ENCODE measurements at places on chromosomes 5 and 9. TPM values are rescaled to one million over a fixed set of nuclear protein-coding genes. Genes with fewer than 3 reads are reported as not detected.
A peak's percentile ranks its signal among the peaks of the same experiment; 100 is the strongest.

CYLC2 gene
- total RNA-seq, result not detected

GRCh38 chr5:59287361-59287760 is 606.2 kb downstream of the PDE4D start:
- no peak for DNase-seq
- H3K36me3 ChIP-seq, result no peaks in the 10 kb centered on the region
- H3K4me1 ChIP-seq, result no peaks in the 10 kb centered on the region
- H3K27me3 ChIP-seq, result no peaks in the 10 kb centered on the region

- H3K4me3 ChIP-seq, result peak within 1 kb of the TSS; percentile 88
- peak; percentile 99 for DNase-seq
- H3K27me3 ChIP-seq, result no peaks in the 10 kb centered on the region
- peaks cover 15% of the 10 kb centered on the region for H3K4me1 ChIP-seq
- H3K27ac ChIP-seq, result peak within 1 kb of the TSS; percentile 98
Measured at GRCh38 chr9:101533334-101534204, at the start of gene RNF20. Gene RNF20 (plus strand): TSS chr9:101533853. CDS start chr9:101535424, 1,571 bp downstream.

DROSHA gene
- 44.9 TPM for total RNA-seq

DNA sequence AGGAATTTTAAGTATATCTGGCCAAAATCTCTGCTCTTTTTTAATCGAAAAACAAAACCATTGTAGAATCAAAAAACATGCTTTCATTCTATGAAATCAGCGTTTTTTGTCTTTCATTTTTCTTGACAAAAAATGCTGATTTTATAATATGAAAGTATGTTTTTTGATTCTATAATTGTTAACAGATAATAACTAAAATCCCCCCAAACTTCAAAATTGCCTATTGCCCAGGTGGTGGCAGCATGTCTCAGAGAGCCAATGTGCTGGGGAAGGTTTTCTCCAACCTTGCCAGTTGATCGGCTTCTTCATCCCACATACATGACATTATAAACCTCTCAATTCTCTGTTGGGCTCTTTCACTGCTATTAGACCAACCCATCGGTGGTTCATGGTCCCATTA is 5.1 kb upstream of the SMIM15 start:
- H3K4me1 ChIP-seq, result peaks cover 6% of the 10 kb centered on the region
- H3K27me3 ChIP-seq, result no peaks in the 10 kb centered on the region
- H3K4me3 ChIP-seq, result no peak overlapping the region
- no peaks in the 10 kb centered on the region for H3K36me3 ChIP-seq
- DNase-seq, result peak; percentile 14

GRCh38 chr9:5684101-5684500 is 55.2 kb downstream of the RIC1 start:
- H3K4me1 ChIP-seq, result no peaks in the 10 kb centered on the region
- no peaks in the 10 kb centered on the region for H3K27me3 ChIP-seq

DNA sequence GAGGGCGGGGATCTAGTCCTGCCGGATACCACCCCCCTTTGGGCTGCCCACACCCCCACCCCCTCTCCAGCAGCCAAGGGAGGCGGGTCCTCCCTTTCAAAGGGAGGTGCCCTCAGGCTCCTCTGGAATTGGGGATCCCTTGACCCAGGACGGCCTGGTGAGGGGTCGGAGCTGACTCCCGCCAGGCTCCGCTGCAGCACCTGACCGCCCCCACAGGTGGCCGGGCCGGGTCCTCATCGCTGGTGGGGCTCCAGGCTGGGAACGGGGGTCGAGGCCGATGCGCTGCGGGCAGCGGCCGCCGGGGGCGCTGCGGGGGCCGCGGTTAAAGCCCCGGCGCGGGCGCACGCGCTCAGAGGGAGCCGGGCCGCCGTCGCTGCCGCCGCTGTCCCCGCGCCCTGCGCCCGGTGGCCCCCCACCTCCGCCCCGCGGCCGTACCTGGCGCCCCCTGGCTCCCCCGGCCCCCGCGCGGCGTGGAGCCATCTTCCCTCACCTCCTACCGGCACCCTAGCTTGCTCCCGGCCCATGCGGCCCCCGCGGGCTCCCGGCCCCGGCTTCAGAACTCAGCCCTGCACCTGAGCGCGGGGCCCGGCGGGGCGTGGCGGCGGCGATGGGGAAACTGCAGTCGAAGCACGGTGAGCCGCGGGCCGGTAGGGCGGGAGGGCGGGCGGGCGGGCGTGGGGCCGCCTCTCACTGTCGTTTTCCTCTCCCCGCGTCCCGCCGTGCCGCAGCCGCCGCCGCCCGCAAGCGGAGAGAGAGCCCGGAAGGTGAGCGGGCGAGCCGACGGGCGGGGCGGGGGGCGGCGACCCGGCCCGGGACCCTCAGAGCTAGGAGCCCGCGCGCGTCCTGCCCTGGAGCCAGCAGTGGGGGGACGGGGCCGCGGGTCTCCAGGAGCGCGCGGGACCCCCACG is at the start of gene NKD2:
Gene NKD2 (plus strand): TSS at position 352 of the 908 bp plus-strand sequence. CDS start 256 bp downstream, at position 608.
- H3K4me1 ChIP-seq, result peaks cover 18% of the 10 kb centered on the region
- no peak within 1 kb of the TSS for H3K27ac ChIP-seq
- DNase-seq, result peak; percentile 65
- H3K27me3 ChIP-seq, result peaks cover 27% of the 10 kb centered on the region
- H3K4me3 ChIP-seq, result no peak within 1 kb of the TSS
- no peaks in the 10 kb centered on the region for H3K36me3 ChIP-seq

- DNase-seq, result no peak
- H3K4me3 ChIP-seq, result no peak overlapping the region
- no peak overlapping the region for H3K27ac ChIP-seq
- H3K27me3 ChIP-seq, result no peaks in the 10 kb centered on the region
- H3K36me3 ChIP-seq, result peaks cover 3% of the 10 kb centered on the region
Measured at GRCh38 chr5:169875091-169875728, 105.1 kb downstream of the INSYN2B start.

TNC gene
- total RNA-seq, result not detected

GRCh38 chr9:114887963-114888362 is 42.4 kb downstream of the TNFSF8 start:
- no peak overlapping the region for H3K27ac ChIP-seq
- H3K36me3 ChIP-seq, result no peaks in the 10 kb centered on the region
- H3K4me3 ChIP-seq, result no peak overlapping the region
- no peak for DNase-seq
- H3K27me3 ChIP-seq, result no peaks in the 10 kb centered on the region

DNA sequence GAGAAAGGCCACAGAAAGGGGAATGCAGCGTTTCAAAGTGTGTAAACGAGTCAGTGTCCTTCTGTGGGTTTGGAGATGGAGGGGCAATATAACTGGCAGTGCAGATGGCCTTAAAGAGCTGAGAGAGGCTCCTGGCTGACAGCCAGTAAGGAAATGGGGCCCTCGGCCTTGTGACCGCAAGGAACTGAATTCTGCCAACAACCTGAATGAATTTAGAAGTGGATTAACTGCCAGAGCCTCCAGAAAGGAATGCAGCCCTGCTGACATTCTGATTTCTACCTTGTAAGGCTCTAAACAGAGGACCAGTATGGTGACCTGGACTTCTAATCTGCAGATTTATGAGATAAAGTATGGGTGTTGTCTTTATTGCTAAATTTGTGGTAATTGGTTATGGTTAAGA is 17.5 kb upstream of the NREP start:
- H3K4me3 ChIP-seq, result no peak overlapping the region
- no peak overlapping the region for H3K27ac ChIP-seq
- H3K4me1 ChIP-seq, result peaks cover 4% of the 10 kb centered on the region
- H3K36me3 ChIP-seq, result no peaks in the 10 kb centered on the region
- no peaks in the 10 kb centered on the region for H3K27me3 ChIP-seq

DNA sequence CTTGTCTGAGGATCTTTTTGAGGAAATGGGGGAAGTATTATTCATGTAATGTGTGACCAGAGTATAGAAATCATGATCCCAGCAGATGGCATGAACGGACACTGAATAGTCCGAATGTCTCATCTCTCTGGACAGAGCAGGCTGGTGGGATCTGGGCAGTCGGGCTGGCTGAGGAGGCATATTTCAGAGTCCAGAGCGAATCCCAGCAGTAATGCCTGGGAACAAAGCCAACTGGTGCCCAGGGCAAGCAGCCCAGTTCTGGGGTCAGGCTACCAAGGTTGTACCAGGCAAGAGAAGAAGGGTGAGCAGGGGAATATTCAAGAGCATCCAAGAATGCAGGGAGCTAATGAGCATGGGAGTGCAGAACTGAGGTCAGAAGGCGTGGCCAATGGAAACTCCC is 306.4 kb downstream of the ZSWIM6 start:
- H3K4me3 ChIP-seq, result no peak overlapping the region
- H3K36me3 ChIP-seq, result no peaks in the 10 kb centered on the region
- no peak for DNase-seq
- no peaks in the 10 kb centered on the region for H3K4me1 ChIP-seq

- H3K4me1 ChIP-seq, result no peaks in the 10 kb centered on the region
- no peak overlapping the region for H3K4me3 ChIP-seq
- no peaks in the 10 kb centered on the region for H3K36me3 ChIP-seq
- no peak for DNase-seq
- H3K27me3 ChIP-seq, result no peaks in the 10 kb centered on the region
Measured at GRCh38 chr5:60230456-60230855, 336.9 kb upstream of the PDE4D start.

DNA sequence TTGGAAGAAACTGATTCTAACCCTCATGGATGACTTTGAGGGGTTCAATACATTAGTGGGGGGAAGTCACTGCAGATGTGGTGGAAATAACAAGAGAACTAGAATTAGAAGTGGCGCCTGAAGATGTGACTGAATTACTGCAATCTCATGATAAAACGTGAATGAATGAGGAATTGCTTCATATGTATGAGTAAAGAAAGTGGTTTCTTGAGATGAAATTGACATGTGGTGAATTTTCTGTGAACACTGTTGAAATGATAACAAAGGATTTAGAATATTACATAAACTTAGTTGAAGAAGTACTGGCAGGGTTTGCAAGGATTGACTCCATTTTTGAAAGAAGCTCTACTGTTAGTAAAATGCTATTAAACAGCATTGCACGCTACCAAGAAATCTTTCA is 113.0 kb downstream of the UGCG start:
- H3K4me3 ChIP-seq, result no peak overlapping the region
- H3K4me1 ChIP-seq, result peaks cover 18% of the 10 kb centered on the region
- no peaks in the 10 kb centered on the region for H3K36me3 ChIP-seq
- H3K27ac ChIP-seq, result no peak overlapping the region
- no peak for DNase-seq

GRCh38 chr5:45281081-45281480 is 415.1 kb downstream of the HCN1 start:
- H3K27me3 ChIP-seq, result no peaks in the 10 kb centered on the region
- H3K4me3 ChIP-seq, result no peak overlapping the region
- no peaks in the 10 kb centered on the region for H3K36me3 ChIP-seq
- no peak overlapping the region for H3K27ac ChIP-seq
- H3K4me1 ChIP-seq, result no peaks in the 10 kb centered on the region

NIPAL4 gene
- total RNA-seq, result not detected

PDE6A gene
- not detected for total RNA-seq

CCDC187 gene
- 0.18 TPM for total RNA-seq

DNA sequence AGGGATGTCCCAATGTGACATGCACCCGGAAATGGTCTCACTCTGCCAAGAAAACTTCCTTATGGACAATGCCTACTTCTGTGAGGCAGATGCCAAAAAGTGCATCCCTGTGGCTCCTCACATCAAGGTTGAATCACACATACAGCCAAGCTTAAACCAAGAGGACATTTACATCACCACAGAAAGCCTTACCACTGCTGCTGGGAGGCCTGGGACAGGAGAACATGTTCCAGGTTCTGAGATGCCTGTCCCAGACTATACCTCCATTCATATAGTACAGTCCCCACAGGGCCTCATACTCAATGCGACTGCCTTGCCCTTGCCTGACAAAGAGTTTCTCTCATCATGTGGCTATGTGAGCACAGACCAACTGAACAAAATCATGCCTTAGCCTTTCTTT is 37.6 kb upstream of the CCDC152 start:
- H3K27ac ChIP-seq, result no peak overlapping the region
- no peak for DNase-seq
- no peaks in the 10 kb centered on the region for H3K27me3 ChIP-seq
- peaks cover 14% of the 10 kb centered on the region for H3K4me1 ChIP-seq

DNA sequence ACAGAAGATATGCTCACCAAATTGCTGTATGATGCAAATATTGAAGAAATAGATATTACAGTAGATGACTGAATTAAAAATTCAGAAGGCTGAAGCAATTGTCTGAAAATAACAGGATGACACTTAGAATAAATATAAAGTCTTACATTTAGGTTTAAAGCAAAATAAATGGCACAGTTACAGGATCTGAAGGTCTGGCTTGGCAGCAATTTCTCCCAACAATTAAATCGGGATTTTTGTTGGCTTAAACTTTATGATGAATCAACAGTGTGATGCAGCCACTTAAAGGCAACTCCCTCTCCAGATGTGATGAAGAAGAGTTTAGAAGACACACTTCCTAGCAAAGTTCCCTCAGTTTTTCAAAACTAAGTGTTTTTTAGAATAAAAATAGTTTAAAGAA is 80.5 kb downstream of the NREP start:
- no peaks in the 10 kb centered on the region for H3K36me3 ChIP-seq
- H3K4me1 ChIP-seq, result no peaks in the 10 kb centered on the region
- H3K27me3 ChIP-seq, result no peaks in the 10 kb centered on the region
- no peak overlapping the region for H3K27ac ChIP-seq
- H3K4me3 ChIP-seq, result no peak overlapping the region

PALM2AKAP2 gene
- total RNA-seq, result not detected

- H3K27ac ChIP-seq, result no peak overlapping the region
- H3K27me3 ChIP-seq, result no peaks in the 10 kb centered on the region
- no peaks in the 10 kb centered on the region for H3K4me1 ChIP-seq
- DNase-seq, result no peak
Measured at GRCh38 chr5:95738834-95739233, 7.7 kb downstream of the RHOBTB3 start.

SLC35A4 gene
- total RNA-seq, result 63.1 TPM

CER1 gene
- not detected for total RNA-seq

GRCh38 chr5:158301186-158301585 is 442.2 kb upstream of the CLINT1 start:
- H3K27me3 ChIP-seq, result no peaks in the 10 kb centered on the region
- no peaks in the 10 kb centered on the region for H3K4me1 ChIP-seq
- H3K36me3 ChIP-seq, result no peaks in the 10 kb centered on the region
- no peak for DNase-seq
- H3K4me3 ChIP-seq, result no peak overlapping the region

- DNase-seq, result no peak
- H3K4me3 ChIP-seq, result no peak overlapping the region
- no peaks in the 10 kb centered on the region for H3K27me3 ChIP-seq
- no peak overlapping the region for H3K27ac ChIP-seq
- no peaks in the 10 kb centered on the region for H3K36me3 ChIP-seq
- no peaks in the 10 kb centered on the region for H3K4me1 ChIP-seq
Measured at GRCh38 chr5:165161204-165161603, 1655.8 kb downstream of the MAT2B start.

- no peak overlapping the region for H3K27ac ChIP-seq
- H3K36me3 ChIP-seq, result no peaks in the 10 kb centered on the region
- no peak for DNase-seq
- no peak overlapping the region for H3K4me3 ChIP-seq
Measured at GRCh38 chr5:427415-428087, 15.4 kb upstream of the EXOC3 start.
